ENCODE measurements at places on chromosomes 5 and 9. TPM values are rescaled to one million over a fixed set of nuclear protein-coding genes. Genes with fewer than 3 reads are reported as not detected.

DNA sequence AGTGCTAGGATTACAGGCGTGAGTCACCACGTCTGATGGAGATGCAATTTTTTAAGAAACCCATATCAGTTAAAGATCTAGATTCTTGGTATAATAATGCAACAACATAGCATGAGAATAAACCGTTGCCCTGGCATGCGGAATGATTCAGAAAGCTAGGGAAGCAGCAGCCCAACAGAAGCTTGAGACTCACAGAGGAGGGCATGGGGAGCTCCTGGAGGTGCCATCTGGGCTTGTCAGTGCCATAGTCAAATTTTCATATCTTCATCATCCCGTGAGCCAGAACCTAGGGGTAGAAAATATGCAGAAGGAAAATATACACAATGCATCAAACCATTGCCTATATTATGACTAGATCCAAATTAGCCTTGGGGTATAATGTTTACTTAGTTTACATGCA lies 118.7 kb upstream of the ADAMTS16 start:
- H3K27ac ChIP-seq, result no peak overlapping the region
- no peaks in the 10 kb centered on the region for H3K27me3 ChIP-seq
- no peaks in the 10 kb centered on the region for H3K36me3 ChIP-seq

GRCh38 chr9:137116728-137117127 lies 2.2 kb upstream of the DPP7 start:
- DNase-seq, result no peak
- no peaks in the 10 kb centered on the region for H3K27me3 ChIP-seq
- no peak overlapping the region for H3K4me3 ChIP-seq
- peaks cover 13% of the 10 kb centered on the region for H3K4me1 ChIP-seq

DNA sequence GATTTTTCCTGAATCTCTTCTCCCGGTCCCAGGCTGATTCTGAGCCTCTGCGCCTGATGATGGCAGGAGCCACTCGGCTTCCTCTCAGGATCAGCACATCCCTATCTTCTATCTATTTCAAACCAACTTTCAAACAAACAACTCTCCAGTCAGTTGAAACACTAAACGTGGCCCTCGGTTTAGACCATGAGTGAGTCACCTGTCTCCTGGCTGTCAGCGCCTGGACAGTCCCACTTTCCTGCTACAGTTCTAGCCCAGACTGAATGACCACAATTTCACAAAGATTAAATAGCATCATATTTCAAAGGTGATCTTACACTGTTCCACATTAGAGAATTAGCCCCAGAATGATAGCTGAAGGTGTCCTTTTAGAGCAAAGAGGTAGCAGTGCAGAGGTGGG lies 6.2 kb downstream of the SLC6A19 start:
- no peak for DNase-seq
- no peaks in the 10 kb centered on the region for H3K4me1 ChIP-seq
- H3K4me3 ChIP-seq, result no peak overlapping the region
- no peak overlapping the region for H3K27ac ChIP-seq
- H3K27me3 ChIP-seq, result no peaks in the 10 kb centered on the region

DNA sequence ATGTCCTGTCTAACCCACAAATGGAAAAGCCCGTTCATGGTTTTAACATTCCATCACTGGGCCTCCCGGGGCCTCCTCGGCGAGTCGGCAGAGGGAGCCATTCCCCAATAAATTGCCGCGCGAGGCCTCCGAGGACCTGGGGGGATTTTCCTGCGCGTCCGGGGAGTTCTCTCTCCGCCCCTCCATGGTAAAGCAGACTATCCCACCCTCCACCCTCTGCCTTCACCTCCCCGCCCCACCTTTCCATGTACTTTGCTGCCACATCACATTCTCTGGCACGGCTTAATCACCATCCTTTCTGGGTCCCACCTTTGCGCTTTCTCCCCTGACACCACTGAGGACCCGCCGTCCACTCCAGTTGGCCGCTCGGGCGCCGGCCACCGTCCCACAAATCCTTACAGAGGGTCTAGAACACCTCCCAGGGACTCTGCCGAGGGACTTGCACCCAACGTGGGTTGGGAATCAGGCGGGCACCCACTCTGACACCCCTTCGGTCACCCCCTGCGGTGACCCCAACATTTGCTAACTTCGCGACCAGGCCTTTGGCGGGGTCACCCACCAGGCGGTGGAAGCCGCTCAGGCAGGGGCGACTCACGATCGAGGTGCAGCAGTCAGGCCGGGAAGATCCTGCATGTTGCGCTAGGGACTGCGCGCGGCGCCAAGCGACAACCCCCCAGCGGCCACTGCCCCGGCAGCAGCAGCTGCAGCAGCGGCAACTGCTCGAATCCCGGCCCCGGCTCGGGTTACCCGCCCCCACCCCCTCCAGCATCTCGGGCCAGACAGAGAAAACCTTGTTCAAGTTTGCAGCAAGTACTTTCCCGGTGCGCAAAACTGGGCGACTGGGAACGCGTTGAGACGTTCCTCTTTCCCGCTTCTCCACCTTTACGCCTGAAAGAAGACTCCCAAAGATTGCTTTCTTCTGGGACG lies at the start of gene MEGF10:
Gene MEGF10 (plus strand): TSS at position 778 of the 927 bp plus-strand sequence. CDS start 40,513 bp downstream, outside the sequence.
- peak; percentile 62 for DNase-seq
- peaks cover 13% of the 10 kb centered on the region for H3K4me1 ChIP-seq
- peaks cover 64% of the 10 kb centered on the region for H3K27me3 ChIP-seq
- peak within 1 kb of the TSS; percentile 7 for H3K4me3 ChIP-seq

Gene FUT7
- total RNA-seq, result 1.3 TPM

Gene GAPT
- total RNA-seq, result not detected

DNA sequence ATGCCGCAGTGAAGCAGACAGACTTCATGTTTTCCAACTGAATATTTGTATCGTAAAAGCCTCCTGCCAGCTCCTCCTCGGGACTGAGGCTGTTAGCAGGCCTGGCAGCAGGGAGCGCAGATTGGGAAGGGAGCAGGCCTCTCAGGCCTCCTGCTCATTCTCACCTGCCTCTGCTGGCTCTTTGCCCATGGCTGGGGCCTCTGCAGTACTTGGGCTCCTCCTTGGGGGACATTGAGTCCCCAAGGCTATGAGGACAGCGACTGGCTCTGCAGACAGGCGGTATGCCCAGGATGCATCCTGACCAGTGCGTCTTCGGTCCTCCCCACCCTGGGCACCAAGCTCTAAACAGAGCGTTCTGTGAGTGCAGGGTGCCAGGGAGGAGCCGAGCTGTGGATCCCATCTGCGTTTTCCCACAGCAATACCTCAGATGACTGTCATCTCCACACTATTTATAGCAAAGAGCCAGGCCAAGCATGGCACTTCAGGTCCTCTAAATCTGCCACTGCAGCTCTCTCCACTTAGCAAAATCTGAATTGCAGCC lies 38.7 kb downstream of the TSTD2 start:
- H3K27ac ChIP-seq, result no peak overlapping the region
- no peaks in the 10 kb centered on the region for H3K36me3 ChIP-seq
- DNase-seq, result no peak

Gene PCDHGA6
- total RNA-seq, result 0.14 TPM

GRCh38 chr5:153081385-153081784 lies 409.1 kb upstream of the GRIA1 start:
- DNase-seq, result no peak
- H3K4me1 ChIP-seq, result no peaks in the 10 kb centered on the region
- no peaks in the 10 kb centered on the region for H3K27me3 ChIP-seq
- H3K36me3 ChIP-seq, result peaks cover 2% of the 10 kb centered on the region
- no peak overlapping the region for H3K4me3 ChIP-seq

DNA sequence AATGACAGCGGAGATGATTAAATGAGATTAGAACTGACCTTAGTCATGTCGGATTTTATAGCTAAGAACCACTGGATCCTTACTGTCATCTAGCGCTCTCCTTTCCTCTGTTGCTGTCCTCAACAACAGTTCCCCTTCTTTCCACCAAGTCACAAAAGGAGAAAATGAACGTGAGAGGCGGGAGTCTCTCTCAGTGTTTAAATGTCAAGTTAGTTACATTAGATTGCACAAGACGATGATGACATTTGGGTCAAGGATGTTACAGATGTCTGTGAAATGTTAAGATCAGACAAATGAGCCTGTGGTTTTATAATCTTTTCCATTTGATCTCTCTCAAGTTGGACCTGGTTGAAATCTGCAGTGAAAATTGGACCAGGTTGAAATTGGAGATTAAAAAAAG lies 53.5 kb downstream of the FBXO38 start:
- no peaks in the 10 kb centered on the region for H3K27me3 ChIP-seq
- DNase-seq, result no peak
- H3K4me1 ChIP-seq, result peaks cover 7% of the 10 kb centered on the region
- peaks cover 41% of the 10 kb centered on the region for H3K36me3 ChIP-seq
- H3K27ac ChIP-seq, result peak overlapping the region; percentile 89
- peak overlapping the region; percentile 56 for H3K4me3 ChIP-seq

GRCh38 chr9:38343552-38343951 lies 49.0 kb upstream of the ALDH1B1 start:
- no peak overlapping the region for H3K27ac ChIP-seq
- DNase-seq, result no peak
- no peaks in the 10 kb centered on the region for H3K4me1 ChIP-seq

DNA sequence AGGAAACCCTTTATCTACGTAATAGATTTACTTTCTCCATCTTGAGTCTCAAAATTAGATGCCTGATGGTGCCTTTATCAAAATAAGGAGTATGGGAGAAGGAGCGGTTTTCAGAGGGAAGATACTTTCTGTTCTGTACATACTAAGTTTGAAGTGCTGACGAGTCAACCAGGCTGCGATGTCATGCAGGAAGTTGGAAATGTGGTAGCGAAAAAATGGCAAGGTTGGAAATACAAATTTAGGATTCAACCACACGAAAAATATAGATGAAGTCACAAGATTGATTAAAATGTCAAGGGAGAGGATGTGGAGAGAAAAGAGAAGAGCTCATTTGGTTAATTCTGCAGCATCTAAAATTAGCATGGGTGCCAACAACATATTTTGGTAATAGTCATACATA lies 129.5 kb downstream of the FOXD1 start:
- H3K27ac ChIP-seq, result no peak overlapping the region
- H3K36me3 ChIP-seq, result no peaks in the 10 kb centered on the region
- peaks cover 52% of the 10 kb centered on the region for H3K27me3 ChIP-seq
- H3K4me3 ChIP-seq, result no peak overlapping the region
- no peaks in the 10 kb centered on the region for H3K4me1 ChIP-seq

DNA sequence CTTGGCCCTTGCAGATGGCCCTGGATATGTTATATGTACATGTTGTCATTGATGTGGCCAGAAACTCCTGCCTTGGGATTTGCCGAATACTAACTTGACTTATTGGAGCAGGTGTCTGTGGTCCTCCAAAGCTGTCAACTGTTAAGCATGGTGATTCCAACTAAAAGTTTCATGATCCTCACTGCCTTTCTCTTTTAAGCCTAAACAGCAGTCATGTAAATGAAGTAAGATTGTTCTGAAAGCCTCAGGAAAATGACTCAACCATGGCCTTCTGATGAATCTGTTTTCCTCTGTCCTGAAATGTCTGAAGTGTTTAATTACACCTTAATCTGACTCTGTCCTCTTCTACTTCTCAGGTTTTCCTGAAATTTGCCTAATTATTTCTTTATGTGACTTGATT lies 245.0 kb downstream of the FAM114A2 start:
- DNase-seq, result no peak
- H3K36me3 ChIP-seq, result no peaks in the 10 kb centered on the region
- H3K4me3 ChIP-seq, result no peak overlapping the region
- H3K27ac ChIP-seq, result no peak overlapping the region
- no peaks in the 10 kb centered on the region for H3K4me1 ChIP-seq
- peaks cover 2% of the 10 kb centered on the region for H3K27me3 ChIP-seq

Gene HTR1A
- total RNA-seq, result not detected

DNA sequence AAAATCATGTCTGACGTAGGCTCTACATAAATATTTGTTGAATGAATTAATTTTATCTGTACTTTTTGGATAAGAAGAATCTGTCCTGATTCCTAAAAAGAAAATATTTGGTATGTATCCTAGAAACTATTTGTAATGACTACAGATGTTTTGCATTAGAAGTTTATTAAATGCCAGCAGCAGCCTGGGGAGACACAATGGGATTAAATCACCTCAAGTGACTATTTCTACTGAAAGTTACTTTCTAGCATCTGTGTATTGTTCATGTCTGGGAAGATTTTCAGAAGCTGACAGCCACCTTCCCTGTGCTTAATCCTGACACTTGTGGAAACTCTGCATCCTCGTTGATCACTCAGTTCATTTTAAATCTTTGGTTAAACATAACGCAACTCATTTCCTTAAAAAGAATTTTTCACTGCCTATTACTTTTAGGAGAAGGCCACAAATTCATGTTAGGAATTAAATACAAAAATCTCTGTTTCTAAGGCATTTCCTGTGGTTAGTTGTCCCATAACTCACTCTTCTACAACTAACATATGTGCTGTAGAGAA lies 209.3 kb upstream of the PPP1R2B start:
- H3K4me3 ChIP-seq, result no peak overlapping the region
- no peak overlapping the region for H3K27ac ChIP-seq
- H3K36me3 ChIP-seq, result no peaks in the 10 kb centered on the region
- no peaks in the 10 kb centered on the region for H3K4me1 ChIP-seq
- no peak for DNase-seq
- H3K27me3 ChIP-seq, result peaks cover 8% of the 10 kb centered on the region

Gene PIP5K1B
- 1.6 TPM for total RNA-seq

DNA sequence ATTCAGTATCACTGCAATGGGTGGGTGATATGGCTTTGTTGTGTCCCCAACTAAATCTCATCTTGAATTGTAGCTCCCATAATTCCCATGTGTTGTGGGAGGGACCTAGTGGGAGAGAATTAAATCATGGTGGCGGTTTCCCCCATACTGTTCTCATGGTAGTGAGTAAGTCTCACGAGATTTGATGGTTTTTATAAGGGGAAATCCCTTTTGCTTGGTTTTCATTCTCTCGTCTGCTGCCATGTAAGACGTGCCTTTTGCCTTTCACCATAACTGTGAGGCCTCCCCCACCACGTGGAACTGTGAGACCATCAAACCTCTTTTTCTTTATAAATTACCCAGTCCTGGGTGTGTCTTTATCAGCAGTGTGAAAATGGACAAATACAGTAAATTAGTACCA lies 9.5 kb upstream of the NANS start:
- peak overlapping the region; percentile 84 for H3K4me3 ChIP-seq
- peak overlapping the region; percentile 55 for H3K27ac ChIP-seq
- no peaks in the 10 kb centered on the region for H3K27me3 ChIP-seq
- H3K36me3 ChIP-seq, result peaks cover 37% of the 10 kb centered on the region
- no peak for DNase-seq

Gene UBE2R2
- total RNA-seq, result 47.7 TPM

Gene SLC34A1
- total RNA-seq, result 0.14 TPM

DNA sequence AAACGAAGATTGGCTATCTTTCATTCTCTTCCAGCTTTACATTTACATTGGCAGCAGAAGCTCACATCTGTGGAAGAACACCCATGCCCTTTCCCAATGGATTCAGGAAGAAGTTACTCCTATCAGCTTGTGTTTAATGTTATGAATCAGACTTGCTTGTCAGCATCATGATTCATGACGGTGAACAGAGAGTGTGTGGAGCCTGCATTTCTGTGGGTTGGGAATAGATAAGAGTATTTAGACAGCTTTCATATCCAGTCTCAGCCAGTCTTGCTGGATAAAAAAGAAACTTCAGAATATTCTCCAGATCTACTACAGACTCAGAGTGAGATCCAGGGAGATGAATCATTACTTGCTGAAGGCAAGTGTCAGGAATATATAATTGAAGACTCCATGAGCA lies 812.9 kb upstream of the ZNF608 start:
- no peak overlapping the region for H3K4me3 ChIP-seq
- no peak for DNase-seq
- H3K4me1 ChIP-seq, result no peaks in the 10 kb centered on the region
- H3K27me3 ChIP-seq, result no peaks in the 10 kb centered on the region

All from activated CD4-positive, alpha-beta T cell treated with anti-CD3 and anti-CD28 coated beads for 36 hours (primary cell).